Liver (tissue), 10 donors: ENCODE measurements at places on chromosomes 11 and 22. TPM values are rescaled to one million over a fixed set of nuclear protein-coding genes. Genes with fewer than 3 reads are reported as not detected.

GRCh38 chr11:84089072-84090057 is 803.2 kb upstream of the CCDC90B start:
- no peak for DNase-seq
- no peaks in the 10 kb centered on the region for H3K27me3 ChIP-seq
- no peaks in the 10 kb centered on the region for H3K36me3 ChIP-seq
- H3K27ac ChIP-seq, result no peak overlapping the region

DNA sequence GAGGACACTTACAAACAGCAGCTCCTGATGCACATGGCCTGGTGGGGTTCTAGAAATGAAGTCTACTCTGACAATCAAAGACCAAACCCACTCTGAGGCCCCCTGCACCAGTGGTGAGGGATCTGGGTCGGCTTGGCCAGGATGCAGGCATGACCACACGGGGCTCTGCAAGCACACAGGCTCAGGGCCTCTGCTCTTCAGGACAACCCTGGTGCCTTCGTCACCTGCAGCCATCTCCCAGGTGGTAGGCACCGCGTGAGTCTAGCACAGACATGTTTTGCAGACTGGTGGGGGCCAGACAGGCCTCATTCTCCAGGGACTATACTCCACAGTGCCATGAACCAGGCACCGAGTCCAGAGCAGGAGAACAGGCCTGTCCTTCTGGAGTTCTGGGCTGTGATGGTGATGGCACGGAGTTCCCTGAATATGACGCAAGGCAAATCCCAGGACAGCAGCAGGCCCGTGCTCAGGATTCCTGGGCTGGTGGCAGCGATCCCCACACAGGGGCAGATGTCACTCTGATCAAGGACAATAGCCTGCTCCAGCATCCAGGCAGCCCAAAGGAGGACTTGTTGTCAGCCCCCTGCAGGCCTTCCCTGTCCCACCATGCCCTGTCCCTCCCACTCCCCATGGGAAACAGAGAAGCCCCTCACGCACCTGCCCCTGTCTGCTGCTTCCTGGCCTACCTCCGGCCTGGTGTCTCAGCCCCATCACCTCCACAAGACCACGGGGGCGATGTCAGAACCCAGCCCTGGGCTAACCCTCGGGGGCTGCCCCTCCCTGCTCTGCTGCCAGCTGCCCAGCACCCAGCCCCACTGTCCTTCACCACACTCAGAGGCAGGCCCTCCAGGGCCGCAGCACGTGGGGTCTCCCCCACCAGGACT is 36.1 kb downstream of the GNB1L start:
- H3K36me3 ChIP-seq, result no peaks in the 10 kb centered on the region
- no peaks in the 10 kb centered on the region for H3K27me3 ChIP-seq
- DNase-seq, result peak; percentile 25
- no peak overlapping the region for H3K27ac ChIP-seq
- peaks cover 15% of the 10 kb centered on the region for H3K4me1 ChIP-seq

GRCh38 chr11:75205564-75206020 is 35.0 kb upstream of the TPBGL start:
- no peaks in the 10 kb centered on the region for H3K36me3 ChIP-seq
- H3K27me3 ChIP-seq, result no peaks in the 10 kb centered on the region
- no peak for DNase-seq
- no peak overlapping the region for H3K4me3 ChIP-seq
- H3K4me1 ChIP-seq, result peaks cover 44% of the 10 kb centered on the region

- no peak overlapping the region for H3K4me3 ChIP-seq
- DNase-seq, result no peak
- no peaks in the 10 kb centered on the region for H3K27me3 ChIP-seq
- no peaks in the 10 kb centered on the region for H3K4me1 ChIP-seq
- no peak overlapping the region for H3K27ac ChIP-seq
Observed at GRCh38 chr11:17633987-17634775, 85.2 kb upstream of the MYOD1 start.

DNA sequence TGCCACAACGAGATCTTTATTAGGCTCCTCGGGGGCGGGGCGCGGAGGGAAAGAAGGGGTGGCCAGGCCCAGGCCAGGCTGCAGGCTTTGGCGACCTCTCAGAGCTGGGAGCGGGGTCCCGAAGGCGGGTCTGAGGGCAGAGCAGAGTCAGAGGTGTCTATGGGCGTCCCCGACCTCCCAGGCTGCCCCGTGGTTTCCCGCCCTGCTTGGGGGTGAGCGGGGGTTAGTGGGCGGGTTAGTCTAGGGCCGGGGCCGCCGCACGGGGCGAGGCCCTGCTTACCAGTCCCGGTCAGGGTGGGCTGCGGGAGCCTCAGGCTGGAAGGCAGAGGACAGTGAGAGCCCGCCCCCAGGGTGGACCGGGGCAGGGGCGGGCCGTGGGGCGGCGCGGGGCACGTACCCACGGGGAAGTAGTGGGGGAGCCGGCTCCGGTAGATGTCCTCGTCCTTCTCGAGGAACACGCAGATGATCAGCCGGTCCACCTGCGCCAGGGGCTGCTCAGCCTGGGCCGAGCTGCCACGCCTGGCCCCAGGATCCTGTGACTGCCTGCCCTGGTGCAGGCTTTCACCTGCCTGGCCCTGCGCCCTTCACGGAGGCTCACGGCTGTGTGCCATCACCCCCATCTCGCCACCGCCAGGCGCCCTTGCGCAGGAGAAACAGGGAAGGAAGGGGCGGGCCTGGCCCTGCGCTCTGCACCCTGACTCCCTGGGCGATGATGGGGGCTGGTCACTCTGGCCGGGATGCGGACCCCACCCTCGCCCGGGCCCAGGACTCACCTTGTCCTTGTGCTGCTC is 12.5 kb downstream of the OTUB1 start:
- H3K27me3 ChIP-seq, result no peaks in the 10 kb centered on the region
- peaks cover 7% of the 10 kb centered on the region for H3K4me1 ChIP-seq
- peaks cover 32% of the 10 kb centered on the region for H3K36me3 ChIP-seq
- no peak overlapping the region for H3K27ac ChIP-seq

DNA sequence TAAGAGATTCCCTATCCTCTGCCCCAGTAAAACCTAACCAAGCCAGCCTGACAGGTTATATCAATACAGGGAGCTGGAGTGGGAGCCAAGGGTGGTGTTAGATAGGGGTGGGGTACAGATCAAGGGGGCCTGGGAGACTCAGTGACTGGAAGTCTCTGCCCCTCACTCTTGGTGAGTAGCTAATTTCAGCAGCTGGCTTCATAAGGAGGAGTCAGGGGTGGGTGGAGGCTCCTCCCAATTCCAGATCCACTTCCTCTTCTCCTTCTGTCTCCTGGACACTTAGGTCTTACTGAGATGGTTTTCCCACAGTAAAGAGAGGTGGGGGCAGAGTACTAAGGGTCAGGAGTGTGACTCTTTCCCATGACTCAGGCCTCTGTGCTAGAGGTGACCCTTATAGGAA is 1.1 kb upstream of the VSIG2 start:
- H3K4me1 ChIP-seq, result no peaks in the 10 kb centered on the region
- no peak overlapping the region for H3K4me3 ChIP-seq
- H3K36me3 ChIP-seq, result no peaks in the 10 kb centered on the region
- H3K27me3 ChIP-seq, result peaks cover 5% of the 10 kb centered on the region
- DNase-seq, result no peak

GRCh38 chr11:66188580-66188979 is 79.9 kb upstream of the RAB1B start:
- H3K36me3 ChIP-seq, result peaks cover 4% of the 10 kb centered on the region
- H3K4me3 ChIP-seq, result no peak overlapping the region
- no peak for DNase-seq
- no peaks in the 10 kb centered on the region for H3K27me3 ChIP-seq
- no peaks in the 10 kb centered on the region for H3K4me1 ChIP-seq

DNA sequence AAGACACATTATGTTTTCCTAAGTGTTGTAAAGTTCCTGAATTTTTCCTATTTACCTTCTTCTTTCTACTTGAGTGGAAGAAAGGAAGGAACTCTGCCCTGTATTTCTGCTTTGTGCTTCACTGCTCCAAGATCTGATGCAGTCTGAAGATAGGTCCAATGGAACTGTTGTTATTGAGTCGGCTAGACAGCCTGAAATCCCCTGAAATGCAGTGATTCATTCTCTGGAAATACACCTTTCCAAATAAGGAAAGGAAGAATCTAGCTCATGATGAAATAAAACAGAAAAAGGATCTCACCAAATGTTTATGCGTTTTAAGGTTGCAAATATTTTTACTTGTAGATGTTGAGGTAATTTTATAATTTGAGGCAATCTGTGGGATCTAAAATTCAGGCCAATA is 322.8 kb downstream of the GUCY1A2 start:
- H3K27me3 ChIP-seq, result no peaks in the 10 kb centered on the region
- no peak overlapping the region for H3K4me3 ChIP-seq
- no peaks in the 10 kb centered on the region for H3K4me1 ChIP-seq
- no peak overlapping the region for H3K27ac ChIP-seq
- H3K36me3 ChIP-seq, result no peaks in the 10 kb centered on the region

GRCh38 chr11:110858547-110858921 is 146.3 kb upstream of the ARHGAP20 start:
- H3K4me1 ChIP-seq, result no peaks in the 10 kb centered on the region
- H3K36me3 ChIP-seq, result no peaks in the 10 kb centered on the region
- H3K27me3 ChIP-seq, result no peaks in the 10 kb centered on the region
- DNase-seq, result no peak
- no peak overlapping the region for H3K4me3 ChIP-seq

- H3K36me3 ChIP-seq, result peaks cover 1% of the 10 kb centered on the region
- H3K4me3 ChIP-seq, result no peak overlapping the region
- no peak for DNase-seq
- no peak overlapping the region for H3K27ac ChIP-seq
- H3K4me1 ChIP-seq, result no peaks in the 10 kb centered on the region
Observed at GRCh38 chr11:1317432-1317831, 8.0 kb upstream of the TOLLIP start.

GRCh38 chr11:70517988-70518907 is 119.9 kb downstream of the CTTN start:
- H3K27ac ChIP-seq, result no peak overlapping the region
- DNase-seq, result no peak
- H3K27me3 ChIP-seq, result no peaks in the 10 kb centered on the region
- H3K4me1 ChIP-seq, result no peaks in the 10 kb centered on the region

DNA sequence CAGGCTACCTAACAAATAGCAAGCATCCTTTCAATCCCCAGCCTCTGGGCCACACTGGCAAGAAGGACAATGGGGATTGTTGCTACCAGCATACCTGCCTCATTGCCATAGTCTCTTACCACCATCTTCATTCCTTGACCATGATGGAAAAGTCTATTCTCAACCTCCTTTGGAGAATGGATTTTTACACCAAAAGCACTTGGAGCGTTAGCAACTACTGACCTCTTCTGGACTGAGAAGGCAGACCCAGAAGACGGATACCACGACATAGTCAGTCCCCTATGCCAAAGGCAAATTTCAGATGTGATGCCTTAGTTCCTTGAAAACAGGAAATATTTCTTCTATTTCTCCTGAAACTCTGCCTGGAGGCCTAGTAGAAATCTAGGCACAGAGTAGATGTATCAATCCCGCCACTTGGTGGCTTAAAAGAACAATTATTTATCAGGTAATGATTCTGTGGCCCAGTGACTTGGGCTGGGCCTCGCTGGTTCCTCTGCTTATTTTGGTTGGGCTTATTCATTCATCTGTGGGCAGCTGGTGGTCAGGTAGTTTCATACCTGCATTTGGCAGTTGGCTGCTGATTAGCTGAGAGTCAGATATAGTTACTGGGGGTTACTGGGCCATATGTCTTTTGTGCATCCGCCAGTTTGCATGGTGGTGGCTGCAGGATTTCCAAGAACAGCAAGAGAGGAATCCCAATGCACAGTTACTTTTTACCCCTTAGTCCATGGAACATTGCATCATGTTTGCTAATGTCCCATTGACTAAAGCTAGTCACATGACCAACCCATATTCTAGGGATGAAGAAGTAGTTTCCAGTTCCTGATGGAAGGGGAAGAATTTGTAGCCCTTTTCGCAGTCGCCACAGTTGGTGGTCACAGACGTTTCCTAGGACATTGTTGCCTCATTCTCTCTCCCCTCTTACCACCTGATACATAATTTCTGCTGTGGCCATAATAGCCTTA is 75.2 kb downstream of the DHCR7 start:
- no peaks in the 10 kb centered on the region for H3K36me3 ChIP-seq
- no peak overlapping the region for H3K4me3 ChIP-seq
- no peaks in the 10 kb centered on the region for H3K27me3 ChIP-seq
- H3K27ac ChIP-seq, result no peak overlapping the region

GRCh38 chr11:121389651-121390050 is 62.5 kb upstream of the SORL1 start:
- H3K36me3 ChIP-seq, result no peaks in the 10 kb centered on the region
- no peak overlapping the region for H3K27ac ChIP-seq
- H3K4me3 ChIP-seq, result no peak overlapping the region
- no peaks in the 10 kb centered on the region for H3K4me1 ChIP-seq

GRCh38 chr11:30786256-30787110 is 200.3 kb upstream of the MPPED2 start:
- no peak for DNase-seq
- H3K27ac ChIP-seq, result no peak overlapping the region
- no peaks in the 10 kb centered on the region for H3K36me3 ChIP-seq
- no peaks in the 10 kb centered on the region for H3K27me3 ChIP-seq
- H3K4me3 ChIP-seq, result no peak overlapping the region
- peaks cover 6% of the 10 kb centered on the region for H3K4me1 ChIP-seq

- H3K36me3 ChIP-seq, result no peaks in the 10 kb centered on the region
- no peaks in the 10 kb centered on the region for H3K4me1 ChIP-seq
Observed at GRCh38 chr22:47307326-47307725, 544.9 kb downstream of the TBC1D22A start.

DNA sequence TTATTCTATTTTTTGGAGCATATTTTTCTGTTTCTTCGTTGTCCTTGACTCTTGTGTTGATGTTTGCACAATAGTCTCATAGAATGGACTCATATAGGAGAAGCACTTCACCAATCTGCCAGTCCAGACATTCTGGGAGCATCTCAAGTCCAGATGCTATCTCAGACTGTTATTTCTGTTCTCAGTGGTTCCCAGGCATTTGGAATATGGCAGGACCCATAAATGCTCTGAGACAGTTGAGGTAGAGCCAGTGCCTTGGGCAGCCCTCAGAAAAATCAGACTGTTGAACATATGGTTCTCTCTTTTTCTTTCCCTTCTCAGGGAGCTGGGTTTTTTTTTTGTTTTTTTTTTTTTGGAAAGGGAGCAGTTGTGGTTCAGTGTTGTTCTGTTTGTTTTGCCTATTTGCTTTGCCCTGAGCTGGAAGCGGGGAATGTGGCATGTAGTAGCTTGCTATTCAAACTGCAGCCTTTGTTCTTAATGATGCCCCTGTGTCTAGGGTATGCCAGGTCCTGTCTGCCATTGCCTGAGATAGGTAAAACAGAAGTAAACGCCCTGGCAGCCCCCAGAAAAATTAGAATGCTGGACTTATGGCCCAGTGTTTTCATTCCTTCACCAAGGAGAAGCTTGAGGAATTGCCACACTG is 3.7 kb upstream of the MS4A2 start:
- no peaks in the 10 kb centered on the region for H3K36me3 ChIP-seq
- no peaks in the 10 kb centered on the region for H3K4me1 ChIP-seq
- H3K27ac ChIP-seq, result no peak overlapping the region
- H3K27me3 ChIP-seq, result no peaks in the 10 kb centered on the region

GRCh38 chr11:65911682-65912568 is 6.9 kb downstream of the C11orf68 start:
- H3K27me3 ChIP-seq, result no peaks in the 10 kb centered on the region
- H3K36me3 ChIP-seq, result no peaks in the 10 kb centered on the region
- H3K4me1 ChIP-seq, result peaks cover under 1% of the 10 kb centered on the region
- no peak overlapping the region for H3K4me3 ChIP-seq
- DNase-seq, result no peak
- H3K27ac ChIP-seq, result peak overlapping the region; percentile 54

The BTBD18 gene
- not detected for polyA plus RNA-seq

The SART1 gene
- polyA plus RNA-seq, result 15.1 TPM

The MFRP gene
- not detected for polyA plus RNA-seq

The MPZL2 gene
- polyA plus RNA-seq, result 9.3 TPM

The TCN1 gene
- 0.17 TPM for polyA plus RNA-seq

The OR4X1 gene
- not detected for polyA plus RNA-seq
